ENCODE measurements at places on chromosomes 7 and 10.

GRCh38 chr10:132232023-132232951 lies 45.5 kb downstream of the DPYSL4 start:
- peak; percentile 43 for DNase-seq

- DNase-seq = no peak
Observed at GRCh38 chr7:130917669-130918128, 183.7 kb upstream of the KLF14 start.

DNA sequence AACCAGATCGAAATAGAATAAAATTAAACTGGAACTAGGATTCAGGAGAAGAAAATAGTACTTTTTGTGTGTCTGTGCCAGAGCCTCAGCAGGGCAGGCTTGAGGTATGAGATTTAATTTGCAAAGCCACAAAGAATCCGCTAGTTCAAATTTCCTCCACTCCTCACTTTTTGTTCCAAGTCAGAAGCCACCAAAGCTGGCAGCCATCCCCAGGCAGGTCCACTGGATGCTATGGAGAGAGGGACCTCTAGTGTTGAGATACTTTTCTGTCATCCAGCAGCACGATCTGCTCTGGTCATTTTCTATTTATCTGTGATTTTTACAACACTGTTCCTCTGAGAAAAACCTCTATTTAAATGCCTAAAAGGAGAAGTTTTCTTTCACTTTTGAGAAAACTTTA lies 147.9 kb upstream of the FRMD4A start:
- peak; percentile 30 for DNase-seq

DNA sequence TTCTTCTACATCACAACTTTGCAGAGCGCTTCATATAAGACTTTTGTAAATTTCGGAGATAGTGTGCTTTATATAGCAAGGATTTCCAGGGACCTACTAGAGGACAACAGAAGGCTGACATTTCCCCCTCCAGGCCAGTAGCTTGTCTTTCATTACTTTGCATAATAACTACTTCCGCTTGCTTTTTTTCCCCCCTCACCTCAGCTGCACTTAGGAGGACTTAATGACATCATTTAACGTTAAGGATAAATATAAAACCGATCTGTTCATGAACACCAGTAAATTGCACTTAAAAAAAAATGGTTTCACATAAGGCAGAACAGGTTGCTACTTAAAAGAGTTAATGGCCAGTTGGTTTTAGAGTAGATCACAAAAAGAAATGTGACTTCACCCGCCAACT lies 172.3 kb downstream of the AUTS2 start:
- DNase-seq = no peak

- DNase-seq = no peak
Observed at GRCh38 chr10:98260350-98260749, 7.6 kb downstream of the LOXL4 start.

- no peak for DNase-seq
Observed at GRCh38 chr7:28083998-28084985, 96.3 kb downstream of the JAZF1 start.

- no peak for DNase-seq
Observed at GRCh38 chr10:11120711-11121110, 103.0 kb downstream of the CELF2 start.

- no peak for DNase-seq
Observed at GRCh38 chr10:129775681-129776080, 188.4 kb downstream of the EBF3 start.

DNA sequence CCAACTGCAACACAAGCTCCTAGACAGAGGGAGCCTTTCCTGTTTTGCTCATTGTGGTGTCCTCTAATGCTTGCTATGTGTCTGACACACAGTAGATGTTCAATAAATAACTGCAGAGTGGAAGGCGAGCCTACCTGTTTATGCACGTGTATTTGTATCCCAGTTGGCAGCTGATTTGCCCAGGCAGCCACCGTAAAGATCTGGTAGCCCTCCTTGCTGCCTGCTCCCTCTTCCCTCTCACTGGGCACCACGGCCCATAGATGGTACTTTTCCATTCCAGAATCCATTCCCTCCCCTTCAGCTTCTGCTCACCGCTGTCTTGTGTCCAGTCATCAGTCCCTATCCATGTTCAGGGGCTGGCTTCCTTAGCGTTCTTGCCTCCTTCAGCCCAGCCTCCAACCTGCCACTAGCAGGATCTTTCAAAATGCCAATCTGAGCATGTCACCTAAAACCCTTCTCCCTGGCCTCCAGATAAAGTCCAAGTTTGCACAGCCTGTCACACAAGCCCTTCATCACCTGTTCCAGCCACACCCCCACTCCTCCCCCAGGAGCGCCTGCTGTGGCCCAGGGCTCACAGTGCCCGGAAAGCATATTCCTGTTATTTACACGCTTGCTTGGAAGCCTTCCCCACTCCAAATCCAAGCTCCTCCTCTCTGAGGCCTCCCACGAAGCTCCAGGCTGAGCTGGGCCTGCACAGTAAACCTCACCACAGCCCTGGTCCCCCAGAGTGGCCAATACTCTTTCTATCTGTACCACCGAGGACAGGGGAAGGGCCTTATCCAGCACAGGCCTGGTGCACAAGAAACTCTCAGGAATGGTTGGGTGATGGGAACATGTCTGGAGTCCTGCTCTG lies 21.0 kb downstream of the ZCCHC24 start:
- DNase-seq = no peak

GRCh38 chr10:119219871-119220270 lies 12.5 kb downstream of the GRK5 start:
- DNase-seq = no peak

DNA sequence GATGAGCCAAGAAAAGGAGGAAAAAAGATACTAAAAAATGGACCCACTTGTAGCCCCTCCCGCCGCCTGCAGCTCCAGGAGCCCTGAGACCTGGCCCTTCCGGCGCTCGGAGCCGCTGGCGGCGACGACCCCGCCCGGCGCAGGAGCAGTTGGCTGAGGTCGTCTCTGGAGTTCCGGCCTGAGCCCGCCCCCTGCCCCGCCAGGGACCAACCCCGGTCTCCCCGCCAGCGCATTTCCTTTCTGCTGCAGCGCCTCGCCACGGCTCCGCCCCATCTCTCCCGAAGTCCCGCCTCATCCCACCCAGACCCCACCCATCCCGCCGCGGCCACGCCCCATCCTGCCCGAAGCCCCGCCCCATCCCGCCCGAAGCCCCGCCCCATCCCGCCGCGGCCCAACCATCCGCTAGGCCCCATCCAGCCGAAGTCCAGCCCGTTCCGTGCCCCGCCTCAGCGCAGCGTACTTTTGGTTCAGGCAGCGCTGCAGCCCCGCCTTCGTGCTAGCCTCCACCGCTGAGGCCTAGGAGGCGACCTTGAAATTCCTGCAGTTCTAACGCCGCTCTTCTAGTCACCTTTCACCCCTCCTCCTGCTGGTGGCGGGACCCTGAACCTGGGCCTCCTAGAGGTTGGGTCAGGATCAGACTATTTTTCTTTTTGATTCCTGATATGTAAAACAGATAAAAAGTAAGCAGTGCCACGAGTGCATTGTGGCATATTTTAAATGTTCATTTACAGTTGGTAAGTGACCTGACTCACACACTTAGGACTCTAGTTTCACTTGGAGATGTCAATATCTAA lies at the start of gene STN1:
STN1 (minus strand) TSS at position 132 of the 794 bp plus-strand sequence. CDS start 590 bp downstream, outside the sequence.
- peak; percentile 76 for DNase-seq

GRCh38 chr10:95559896-95560277 lies 1.3 kb downstream of the SORBS1 start:
- DNase-seq = no peak
